ENCODE measurements at places on chromosomes 4 and X.

- peak; percentile 77 for DNase-seq
Observed at GRCh38 chrX:78945186-78945912, at the start of gene P2RY10. TSS of gene P2RY10 (plus strand) at chrX:78945391. CDS start at chrX:78960521, 15,130 bp downstream.

GRCh38 chr4:5050520-5051277, 581 bp upstream of the STK32B start:
- DNase-seq = no peak

DNA sequence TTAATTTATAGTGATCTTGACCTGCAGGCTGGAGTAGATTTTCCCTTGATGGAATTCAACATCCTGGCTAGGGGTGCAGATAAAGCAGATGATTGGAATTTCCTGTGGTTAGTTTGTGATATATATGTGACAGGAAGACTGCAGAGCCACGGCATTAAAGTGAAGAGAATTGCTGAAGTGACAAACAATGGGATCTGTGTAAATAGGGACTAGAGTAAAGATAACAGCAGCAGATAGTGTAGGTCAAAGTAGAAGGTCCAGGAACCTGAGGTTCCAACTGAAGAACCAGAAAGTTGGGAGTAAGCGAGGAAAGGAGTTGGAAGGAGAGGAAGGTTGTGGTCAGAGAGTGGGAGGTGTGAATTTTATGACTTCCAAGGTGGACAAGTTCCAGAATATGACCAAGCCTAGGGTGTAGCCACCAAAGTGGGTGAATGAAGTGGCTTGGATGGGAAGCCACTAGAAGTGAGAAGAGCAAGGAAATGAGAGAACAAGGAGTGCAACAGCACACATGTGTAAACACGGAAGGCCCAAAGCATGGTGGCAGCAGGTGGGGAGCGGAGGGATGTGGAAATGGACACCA, 325.0 kb downstream of the RAB28 start:
- DNase-seq = no peak

- no peak for DNase-seq
Observed at GRCh38 chr4:51960486-51960885, 59.7 kb downstream of the LRRC66 start.

- no peak for DNase-seq
Observed at GRCh38 chrX:142076633-142077032, 128.5 kb downstream of the MAGEC2 start.

GRCh38 chrX:47563801-47564315, 2.9 kb downstream of the ARAF start:
- DNase-seq = no peak

DNA sequence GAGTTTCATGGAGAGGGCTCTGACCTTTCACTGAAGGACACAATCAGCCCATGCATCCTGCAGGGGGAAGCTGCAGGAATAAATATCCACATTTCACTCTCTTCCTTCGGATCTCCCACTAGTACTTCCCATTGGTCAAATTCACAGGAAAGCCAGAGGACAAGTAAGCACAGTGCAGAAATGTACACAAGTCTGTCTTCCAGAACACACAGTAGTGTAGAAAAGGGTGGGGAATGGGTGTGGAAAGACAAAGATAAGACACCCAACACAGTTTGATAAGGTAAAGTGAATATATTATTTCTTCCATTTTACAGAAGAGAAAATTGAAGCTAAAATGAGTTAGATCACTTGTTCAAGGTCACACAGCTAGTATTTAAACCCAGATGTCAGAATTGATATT, 81.1 kb upstream of the PCDH19 start:
- DNase-seq = no peak

- no peak for DNase-seq
Observed at GRCh38 chr4:8647094-8647570, 54.6 kb downstream of the CPZ start.

DNA sequence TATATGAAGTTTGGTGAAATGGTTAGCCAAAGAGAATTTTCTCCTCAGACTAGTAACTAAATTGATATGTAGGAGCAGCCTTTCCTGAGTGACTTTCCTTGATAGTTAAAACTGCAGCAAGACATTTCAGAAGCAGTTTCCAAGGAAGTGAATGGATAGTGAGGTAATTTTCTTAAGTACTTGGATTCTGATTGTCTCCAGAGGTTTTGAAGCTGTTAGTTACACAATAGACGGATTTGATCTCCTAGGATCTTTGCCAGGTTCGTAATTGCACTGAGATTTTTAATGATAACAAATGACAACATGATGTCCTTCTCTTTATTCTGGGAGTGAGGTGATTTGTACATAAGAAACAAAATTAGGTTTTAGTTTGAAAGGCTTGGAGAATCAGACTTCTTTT, 29.2 kb downstream of the PRRG1 start:
- DNase-seq = no peak

DNA sequence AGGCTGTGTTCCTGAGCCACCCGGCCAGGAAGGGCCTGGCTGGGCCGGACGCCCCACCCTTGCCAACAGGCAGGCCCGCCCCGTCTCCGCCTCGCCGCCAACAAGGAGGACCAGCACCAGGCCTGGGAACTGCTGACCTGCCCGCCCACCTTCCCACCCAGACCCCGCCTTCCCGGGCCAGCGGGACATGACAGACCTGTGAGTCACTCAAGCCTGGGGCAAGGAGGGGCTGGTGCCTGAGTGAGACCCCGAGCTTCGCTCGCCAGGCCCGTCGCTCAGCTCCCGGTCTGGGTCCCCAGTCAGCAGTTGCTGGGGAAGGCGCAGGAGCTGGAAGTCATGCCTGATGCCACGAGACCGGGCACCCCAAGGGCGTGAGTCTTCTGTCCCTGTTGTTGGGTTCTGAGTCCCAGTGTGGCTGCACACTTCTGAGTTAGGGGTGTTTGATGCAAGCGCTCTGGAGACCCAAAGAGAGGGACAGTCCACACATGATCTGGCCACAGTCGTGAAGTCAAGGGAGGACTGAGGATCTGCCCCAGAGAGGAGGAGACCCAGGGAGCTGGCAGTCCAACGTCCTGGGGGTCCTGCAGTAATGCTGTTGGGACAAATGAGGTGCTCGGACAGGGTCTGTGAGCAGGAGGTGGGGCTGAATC, at the start of gene DNASE1L1:
TSS of gene DNASE1L1 (minus strand) at position 33 of the 650 bp plus-strand sequence. CDS start 3,686 bp downstream, outside the sequence.
- DNase-seq = no peak

DNA sequence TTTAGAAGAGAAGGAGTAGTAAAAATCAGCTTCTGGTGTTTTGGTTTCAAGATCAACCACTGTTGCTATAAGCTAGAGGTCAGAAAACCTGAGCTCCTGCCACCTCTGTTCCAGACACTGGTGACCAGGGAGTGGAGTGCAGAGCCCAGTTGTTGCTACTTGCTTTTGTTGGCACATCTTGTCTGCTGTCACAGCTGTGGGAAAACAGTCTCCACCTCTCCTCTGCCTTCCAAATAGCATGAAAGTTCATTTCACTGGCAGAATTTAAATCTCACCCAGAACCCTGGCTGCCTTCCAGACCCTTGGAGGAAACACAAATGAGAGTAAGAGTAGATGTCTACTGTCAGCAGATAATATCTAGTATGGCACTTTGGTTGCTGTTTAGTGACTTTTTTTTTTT, 297.5 kb upstream of the KLF3 start:
- no peak for DNase-seq

DNA sequence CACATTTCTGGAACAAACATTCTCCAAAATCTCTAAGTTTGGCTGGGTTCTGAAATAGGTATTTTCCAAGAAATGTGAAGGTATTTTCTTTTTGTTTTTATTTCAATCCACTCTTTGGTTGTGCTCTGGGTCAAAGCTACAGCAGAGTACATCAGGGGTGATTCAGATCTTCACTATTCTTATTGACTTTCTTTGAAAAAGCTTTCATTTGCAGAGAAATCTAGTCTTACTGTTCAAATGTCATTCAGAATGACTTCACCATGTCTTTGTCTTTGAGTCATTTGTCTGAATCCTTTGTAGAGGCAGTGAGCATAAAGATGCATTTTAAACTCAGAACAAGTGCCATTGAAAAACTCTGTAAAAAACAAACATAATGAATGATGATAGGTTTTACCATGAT, 547.2 kb upstream of the ADGRL3 start:
- DNase-seq = no peak

DNA sequence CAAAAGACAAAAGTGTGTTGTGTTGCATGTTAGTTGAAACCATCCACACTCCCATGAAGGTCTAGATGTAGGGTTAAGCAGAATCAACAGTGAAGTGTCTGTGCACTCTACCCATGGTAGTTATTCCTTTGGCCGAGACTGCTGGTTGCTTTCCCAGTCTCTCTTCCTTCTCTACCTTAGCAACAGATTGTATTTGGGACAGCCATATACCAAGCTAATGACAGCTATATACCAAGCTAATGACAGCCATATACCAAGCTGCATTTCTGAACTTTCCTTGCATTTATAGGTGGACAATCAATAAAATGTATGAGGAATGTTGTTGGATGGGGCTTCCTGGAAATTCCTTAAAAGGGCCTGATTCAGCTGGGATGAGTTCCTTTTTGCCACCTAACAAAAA, 80.5 kb upstream of the ENPEP start:
- no peak for DNase-seq

- peak; percentile 50 for DNase-seq
Observed at GRCh38 chr4:103091601-103092223, 7.9 kb downstream of the BDH2 start.

DNA sequence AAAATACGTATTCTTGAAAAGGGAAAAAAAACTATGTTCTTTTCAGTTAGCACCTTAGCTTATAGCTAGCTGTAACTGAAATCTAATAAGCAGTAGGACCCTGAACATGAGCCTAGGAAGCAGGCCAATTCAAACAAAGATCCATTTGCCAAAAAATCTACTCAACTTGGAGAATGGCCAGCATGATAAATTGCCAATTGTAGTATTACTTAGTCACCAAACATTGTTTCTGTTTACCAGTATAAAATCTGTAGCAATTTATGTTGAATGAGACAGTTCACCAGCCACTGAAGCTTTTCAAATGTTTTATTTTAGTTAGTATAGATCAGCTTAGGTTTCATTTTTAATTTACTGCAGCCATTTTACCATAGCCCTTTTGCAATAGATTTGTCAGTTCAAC, 323.6 kb upstream of the DIPK2B start:
- DNase-seq = no peak

DNA sequence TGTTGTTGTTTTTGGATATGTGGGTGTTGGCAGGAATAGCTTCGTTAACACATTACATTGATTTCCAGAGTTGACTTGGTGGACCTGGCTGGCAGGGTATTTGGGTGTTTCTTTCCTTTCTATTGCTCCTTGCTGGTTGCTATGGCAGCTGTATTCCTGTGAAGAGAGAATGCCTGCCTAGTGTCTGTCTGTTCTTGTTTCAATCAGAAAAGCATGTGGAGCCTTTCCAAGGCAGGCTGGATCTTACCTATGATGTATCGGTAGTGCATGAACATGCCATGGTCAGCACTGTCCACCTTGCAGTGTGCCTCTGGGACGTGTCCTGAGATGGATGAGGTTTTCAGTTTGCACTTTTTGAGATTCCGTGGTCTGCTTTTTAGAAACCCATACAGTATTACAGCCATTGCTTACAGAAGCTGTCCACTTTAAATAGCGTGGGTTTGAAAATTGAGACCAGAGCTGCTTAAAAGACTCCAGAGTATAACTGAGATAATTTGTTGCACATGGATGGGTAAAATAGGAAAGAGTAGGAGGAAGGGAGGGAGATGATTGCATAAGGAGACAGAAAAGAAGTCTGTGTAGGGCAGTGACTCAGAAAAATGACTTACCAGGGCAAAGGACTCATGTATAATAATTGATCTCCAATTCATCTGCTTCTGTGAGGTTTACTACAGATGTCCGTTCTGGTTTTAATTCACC, 20.0 kb upstream of the AADAT start:
- DNase-seq = no peak

DNA sequence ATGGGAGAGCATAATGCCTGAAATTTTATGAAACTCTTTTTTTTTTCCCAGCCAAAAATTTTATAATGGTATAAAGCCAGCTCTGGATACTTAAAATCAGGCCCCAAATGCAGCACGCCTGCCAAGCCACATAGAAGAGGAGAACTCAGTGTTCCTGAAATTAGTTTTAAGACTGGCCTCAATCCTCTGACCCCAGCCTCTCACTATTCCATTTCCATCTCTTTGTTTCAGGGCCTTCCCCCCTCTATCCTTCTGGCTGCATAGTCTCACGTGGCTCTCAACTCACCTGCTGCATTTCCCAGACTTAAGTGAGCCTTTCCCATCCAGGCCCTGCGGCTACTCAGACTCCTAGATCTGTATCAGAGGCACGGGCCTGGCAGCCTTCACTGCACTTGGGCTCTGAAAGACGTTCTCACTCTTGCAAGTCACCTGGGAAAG, 5.2 kb upstream of the CBR4 start:
- DNase-seq = no peak

- DNase-seq = no peak
Observed at GRCh38 chr4:172202480-172203076, 389.4 kb downstream of the GALNTL6 start.

DNA sequence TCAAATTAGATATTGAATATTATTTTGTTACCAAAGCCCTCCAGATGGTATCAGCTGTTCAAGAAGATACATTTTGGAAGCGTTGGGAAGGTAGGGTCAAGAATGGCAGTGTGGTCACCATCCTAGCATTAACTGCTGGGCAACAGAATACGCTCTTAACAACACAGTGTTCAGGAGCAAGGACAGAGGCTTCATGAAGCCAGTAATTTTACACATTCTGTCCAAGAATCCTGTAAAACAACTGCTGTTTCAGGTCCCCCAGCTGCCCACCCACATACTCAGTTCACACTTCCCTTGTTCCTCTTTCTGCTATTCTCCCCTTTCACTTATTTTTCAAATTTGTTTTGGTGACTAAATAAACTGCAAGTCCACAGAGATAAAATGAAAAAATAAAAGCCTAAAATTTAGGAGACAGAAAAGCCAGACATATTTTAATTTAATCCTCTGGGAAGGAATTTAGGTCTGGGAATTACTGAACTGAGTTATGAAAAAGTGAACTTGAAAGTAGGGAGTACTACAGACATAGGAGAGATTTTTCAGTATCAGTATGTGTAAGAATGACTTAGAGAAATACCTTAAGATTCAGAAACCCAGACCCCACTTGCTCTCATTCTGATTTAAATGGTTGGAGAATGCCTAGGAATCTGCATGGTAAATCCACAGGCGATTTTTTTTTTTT, 406.7 kb downstream of the MAPK10 start:
- DNase-seq = no peak

GRCh38 chrX:100748108-100748507, 16.2 kb upstream of the SYTL4 start:
- no peak for DNase-seq

GRCh38 chr4:138223231-138223910, 18.8 kb downstream of the SLC7A11 start:
- DNase-seq = no peak

GRCh38 chr4:62622089-62622488, 1422.0 kb downstream of the ADGRL3 start:
- DNase-seq = no peak
